ENCODE measurements at places on chromosomes 2 and 18.
A peak's percentile ranks its signal among the peaks of the same experiment; 100 is the strongest.

DNA sequence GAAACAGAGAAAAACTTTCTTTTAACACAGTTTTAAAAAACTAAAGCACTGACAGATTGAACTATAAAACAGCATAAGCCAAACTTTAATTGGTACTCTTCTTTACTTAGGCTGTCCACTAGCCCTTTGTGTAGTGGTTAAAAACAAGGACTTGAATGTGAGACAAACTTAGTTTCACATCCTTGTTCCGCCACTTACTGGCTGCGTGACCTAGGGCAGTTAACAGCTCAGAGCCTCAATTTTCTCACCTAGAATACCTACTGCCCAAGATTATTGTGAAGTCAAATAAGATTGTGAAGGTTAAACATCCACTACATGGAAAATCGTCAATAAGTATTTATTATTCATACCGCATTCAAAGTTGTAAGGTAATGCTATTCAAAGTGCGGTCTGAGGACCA is 2.0 kb downstream of the WDR35 start:
- no peak for DNase-seq

- DNase-seq = no peak
These were observed 62.6 kb upstream of the CTLA4 start for GRCh38 chr2:203804764-203805485.

DNA sequence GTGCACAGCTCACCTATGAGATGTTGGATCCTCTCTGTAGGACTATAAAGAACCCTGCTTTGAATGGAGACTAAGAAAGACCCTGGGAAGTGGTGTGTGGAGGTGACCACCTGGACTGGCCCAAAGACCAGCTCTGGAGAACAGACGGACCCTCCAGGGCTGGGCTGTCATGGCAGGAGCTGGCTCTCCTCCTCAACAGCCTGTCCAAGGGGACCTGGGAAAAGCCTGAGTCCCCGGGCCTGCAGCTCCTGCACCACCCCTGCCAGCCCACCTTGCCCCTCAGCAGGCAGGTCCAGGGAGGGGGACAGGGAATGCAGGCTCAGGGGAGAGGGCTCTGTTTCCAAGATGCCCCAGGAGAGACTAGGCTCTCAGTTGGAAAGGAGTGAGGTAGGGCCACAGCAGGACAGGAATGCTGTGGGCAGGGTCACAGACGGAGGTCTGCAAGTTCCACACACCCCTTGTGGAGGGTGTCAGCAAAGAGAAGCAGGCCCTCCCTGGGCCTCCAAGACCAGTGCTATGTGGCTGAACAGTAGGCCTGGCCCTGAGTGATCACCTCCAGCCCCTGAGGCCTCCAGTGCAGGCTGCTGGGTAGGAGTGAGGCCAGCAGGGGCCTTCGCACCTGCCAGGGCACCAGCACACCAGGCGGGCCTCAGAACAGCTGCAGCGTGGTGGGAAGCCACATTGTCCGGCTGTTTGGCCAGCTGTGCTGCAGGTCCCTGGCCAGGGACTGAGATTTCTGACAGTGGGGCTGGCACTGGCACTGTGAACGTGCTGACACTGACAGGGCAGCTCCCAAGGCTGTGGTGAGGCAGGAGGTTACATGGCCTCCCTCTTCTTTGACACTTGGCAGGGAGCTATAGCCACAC is 86.4 kb upstream of the OTOS start:
- DNase-seq = no peak

- DNase-seq = no peak
These were observed 5.4 kb upstream of the BOD1L2 start for GRCh38 chr18:57141208-57142129.

- DNase-seq = no peak
These were observed 190.9 kb downstream of the EIPR1 start for GRCh38 chr2:3186766-3187165.

- peak; percentile 17 for DNase-seq
These were observed 50.2 kb upstream of the DTNA start for GRCh38 chr18:34659579-34660517.

DNA sequence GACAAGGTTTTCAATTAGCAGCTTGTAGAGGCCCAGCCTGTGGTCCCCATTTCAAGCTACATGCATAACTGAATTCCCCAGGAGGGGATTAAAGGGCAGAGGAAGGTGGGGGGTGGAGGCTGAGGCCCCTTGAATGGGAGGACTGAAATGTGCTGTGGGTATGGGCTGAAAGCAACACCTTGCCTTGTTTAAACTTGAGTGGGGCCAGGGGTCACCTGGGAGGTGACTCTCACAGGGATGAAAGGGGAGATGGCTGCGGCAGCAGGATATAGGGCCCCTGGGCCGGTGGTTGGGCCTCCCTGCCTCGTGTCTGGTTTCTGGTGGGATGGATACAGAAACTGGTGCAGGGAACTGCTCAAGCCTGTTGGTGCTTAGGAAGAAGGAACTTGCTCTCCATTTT is 225.9 kb upstream of the SPRED2 start:
- no peak for DNase-seq

DNA sequence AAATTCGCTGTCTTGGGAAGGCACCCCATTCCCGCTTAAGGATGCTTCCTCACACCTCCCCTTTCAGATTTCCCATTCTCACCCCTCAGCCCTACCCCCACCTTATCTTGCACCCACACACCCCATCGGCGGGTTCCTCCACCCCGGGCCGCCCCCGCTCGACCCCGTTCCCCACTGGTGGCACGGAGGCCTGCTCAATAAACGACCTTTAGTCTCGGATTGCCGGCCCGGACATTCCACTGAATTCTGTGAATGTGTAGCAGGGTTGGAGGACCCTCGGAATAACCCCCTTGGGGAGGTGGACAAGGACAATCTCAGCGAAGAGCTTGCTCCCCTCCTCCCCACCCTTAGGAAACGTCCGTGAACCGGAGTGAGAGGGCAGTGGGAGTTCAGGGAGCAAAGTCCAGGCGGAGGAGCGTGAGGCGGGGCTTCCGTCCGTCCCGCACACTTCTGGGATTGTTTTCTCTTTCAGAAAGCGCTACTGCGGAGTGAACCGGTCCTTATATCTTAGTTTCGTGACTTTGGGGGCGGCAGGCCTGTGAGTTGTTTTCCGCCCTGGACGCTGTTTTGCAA is 2.8 kb upstream of the LBX2 start:
- no peak for DNase-seq

- DNase-seq = no peak
These were observed 528 bp upstream of the PCGF1 start for GRCh38 chr2:74507926-74508520.

DNA sequence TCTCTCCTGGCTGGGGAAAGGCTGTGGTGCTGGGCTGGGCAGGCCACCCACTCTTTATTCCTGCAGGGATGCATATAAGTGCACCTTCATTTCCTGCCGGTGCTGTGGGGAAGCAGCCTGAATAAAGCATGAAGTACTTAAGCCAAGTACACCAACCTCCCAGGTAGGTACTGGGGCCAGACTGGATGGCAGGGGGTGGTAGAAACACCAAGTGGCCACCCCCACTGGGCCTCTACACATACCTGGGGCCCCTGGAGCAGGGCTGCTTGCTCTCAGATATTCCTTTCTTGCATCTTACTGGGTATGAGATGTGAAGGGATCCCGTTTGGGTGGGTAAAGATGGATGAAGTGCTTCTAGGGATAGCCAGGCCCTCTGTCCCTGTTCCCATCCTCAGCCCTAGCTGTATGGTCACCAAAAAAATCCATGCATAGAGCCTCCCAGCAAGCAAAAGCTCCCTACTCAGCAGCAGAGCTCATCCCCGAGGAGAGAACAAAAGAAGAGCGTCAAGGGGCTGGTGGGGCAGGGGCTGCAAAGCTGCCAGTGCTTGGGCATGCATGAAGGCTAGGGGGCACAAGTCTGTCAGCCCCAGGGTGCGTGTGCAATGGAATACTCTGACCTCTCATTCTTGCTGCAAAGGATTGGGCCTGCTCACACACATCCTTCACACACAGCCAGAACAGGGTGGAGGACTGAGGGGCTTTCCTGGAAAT is 22.0 kb downstream of the CCT7 start:
- no peak for DNase-seq

DNA sequence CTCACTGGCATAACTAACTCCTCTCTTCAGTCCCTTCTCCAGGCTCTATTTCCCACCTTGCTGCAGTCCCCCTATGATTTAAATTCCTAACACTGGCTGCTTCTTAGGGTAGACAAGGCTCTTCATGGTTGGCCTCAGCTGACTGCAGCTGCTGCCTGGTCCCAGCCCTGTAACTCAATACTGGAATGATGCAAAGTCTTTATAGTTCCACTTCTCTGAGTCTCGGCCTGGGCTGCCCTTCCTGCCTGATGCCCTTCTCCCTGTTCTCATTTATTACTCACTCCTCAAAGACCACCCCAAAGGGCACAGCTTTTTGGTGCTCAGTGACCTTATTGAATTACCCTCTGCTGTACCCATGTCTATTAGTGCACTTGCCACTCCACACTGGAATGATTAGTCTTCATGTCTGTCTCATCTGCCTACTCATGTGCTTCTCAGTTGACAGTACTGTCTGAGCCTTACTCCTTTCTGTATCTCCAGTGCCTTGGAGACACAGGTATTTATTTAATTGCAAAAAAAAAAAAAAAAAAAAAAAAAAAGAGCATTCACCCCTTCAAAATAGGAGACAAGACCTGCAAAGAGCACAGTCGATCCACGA is 199.4 kb upstream of the REV1 start:
- DNase-seq = no peak

DNA sequence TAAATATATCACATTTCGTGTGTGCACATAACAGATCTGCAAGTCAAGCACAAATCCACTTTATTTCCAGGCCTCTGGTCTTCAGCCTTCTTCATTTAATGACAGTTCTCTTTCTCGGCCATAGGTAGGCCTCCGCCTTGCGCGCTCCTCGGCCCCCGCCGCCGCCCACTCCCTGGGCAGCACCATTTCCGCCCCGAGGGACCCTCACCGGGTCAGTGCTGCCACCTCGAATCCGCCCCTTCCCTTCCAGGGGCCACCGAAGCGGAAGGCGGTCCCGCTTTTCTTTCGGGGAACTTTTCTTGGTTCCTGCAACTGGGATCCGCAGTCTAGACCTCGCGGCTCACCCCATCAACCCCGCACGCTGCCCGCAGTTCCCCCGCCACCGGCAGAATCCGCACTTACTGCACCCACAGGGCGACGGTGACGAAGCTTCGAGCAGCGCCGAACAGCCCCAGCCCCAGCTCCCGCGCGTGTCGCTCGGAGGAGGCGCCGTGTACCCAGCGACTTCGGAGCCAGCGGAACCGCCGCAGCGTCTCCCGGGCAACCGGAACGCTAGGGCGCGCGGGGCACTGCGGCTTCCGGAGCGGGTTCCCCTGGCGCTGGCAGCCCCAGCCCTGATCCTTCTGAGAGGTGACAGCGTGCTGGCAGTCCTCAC is at the start of gene CDKL4:
CDKL4 (minus strand) TSS at position 502 of the 655 bp plus-strand sequence.
- DNase-seq = peak; percentile 54

DNA sequence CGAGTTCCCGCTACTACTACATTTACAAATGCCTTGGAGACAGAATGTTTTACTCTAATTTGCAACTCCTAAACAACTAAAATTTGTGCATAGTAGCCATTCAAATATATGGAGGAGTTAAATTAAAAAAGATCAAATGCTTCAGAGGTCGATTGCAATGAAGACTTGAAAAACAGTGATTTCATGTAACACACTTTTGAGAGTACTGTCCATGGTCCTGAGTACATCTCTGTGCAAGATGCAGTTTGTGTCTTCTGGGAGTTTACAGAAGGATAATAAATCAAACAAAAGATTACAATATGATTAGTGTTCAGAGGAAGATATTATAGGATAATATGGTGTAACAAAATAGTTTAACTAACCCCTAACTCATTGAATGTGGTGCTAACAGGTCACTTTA is 894.7 kb downstream of the TMEM182 start:
- DNase-seq = no peak

- no peak for DNase-seq
These were observed 353.2 kb upstream of the TRIB2 start for GRCh38 chr2:12363569-12363968.

DNA sequence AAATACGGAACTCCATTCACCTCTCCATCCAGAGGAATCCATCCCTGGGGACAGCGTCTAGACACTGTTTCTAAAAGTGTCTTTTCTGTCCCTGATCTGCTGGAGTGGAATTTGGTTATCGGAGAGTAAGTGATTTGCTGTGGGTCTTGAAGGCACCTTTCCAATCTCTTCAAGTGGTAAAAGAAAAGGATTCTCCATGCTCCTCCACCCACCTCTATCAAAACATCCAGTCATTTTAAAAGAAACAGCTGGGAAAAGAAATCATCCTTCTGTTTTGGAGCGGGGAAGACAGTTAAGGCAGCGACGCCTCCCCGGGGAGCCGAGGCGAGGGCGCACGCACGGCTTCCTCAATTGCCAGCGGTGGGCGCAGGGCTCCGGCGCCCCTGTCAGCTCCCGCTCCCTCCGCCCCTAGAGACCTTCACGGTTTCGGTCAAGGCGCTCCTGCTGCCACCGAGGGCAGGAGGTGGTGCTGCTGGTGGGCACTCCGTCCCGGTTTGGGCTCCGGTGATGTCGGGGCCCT is 547 bp downstream of the SLC35F5 start:
- peak; percentile 46 for DNase-seq

DNA sequence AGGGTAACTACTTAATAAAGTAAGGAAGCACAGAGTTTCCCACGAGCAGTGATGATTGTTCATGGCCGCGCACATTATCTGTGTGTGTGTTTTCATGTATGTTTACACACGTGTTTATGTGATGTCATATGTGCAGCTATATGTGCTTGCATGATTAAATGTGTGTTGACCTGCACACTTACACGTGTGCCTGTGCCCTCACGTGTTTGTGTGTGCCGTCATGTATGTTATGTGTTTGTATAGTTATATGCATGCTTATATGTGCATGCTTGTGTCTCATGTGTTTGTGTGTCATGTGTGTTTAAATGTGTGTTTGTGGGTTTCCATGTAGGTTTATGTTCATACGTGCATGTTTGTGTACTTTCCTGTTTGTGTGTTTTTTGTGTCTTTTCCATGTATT is 782.3 kb downstream of the GALR1 start:
- no peak for DNase-seq

DNA sequence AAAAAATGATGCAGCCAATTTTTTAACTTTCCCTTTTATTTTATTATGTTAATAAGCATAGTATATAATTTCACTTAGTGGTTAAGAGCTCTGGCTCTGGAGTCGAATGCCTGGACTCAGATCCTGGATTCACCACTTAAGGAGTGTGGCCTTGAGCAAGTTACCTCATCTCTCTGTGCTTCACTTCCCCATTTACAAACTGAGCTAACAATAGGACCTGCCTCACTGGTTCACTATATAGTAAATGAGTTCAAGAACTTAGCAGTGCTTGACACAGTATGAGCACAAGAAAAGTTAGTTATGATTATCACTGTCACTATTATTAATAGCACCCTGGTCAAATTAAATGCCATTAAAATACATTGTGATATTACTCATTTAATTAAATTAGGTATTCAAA is 30.6 kb downstream of the SCN3A start:
- DNase-seq = no peak

- no peak for DNase-seq
These were observed 51.4 kb downstream of the TRAPPC12 start for GRCh38 chr2:3430740-3431490.

- DNase-seq = no peak
These were observed 37.1 kb downstream of the CD28 start for GRCh38 chr2:203743441-203743981.

DNA sequence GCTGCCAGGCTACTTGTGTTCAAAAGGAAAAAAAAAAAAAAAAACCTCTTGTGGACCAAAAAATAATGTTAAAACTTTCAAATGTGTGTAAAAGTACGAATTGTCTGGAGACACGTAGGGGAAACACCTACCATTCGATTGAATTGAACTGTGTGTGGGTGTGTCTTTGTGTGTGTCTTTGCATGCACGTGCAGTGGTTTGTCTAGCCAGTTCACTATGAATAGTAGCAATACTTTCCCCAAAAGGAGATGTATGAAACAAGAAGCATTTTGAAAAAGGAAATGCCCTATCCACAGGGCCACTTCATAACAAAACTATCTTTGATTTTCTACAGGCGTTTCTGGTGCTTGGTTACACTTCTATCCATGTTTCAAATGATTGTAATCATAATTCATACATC is 186.8 kb downstream of the RPRM start:
- DNase-seq = no peak

All from CD4-positive, alpha-beta T cell treated with Interleukin-15 for 1 hour (primary cell).